Kidney glomerular epithelial cell (primary cell): ENCODE measurements at places on chromosomes 12 and 14.

DNA sequence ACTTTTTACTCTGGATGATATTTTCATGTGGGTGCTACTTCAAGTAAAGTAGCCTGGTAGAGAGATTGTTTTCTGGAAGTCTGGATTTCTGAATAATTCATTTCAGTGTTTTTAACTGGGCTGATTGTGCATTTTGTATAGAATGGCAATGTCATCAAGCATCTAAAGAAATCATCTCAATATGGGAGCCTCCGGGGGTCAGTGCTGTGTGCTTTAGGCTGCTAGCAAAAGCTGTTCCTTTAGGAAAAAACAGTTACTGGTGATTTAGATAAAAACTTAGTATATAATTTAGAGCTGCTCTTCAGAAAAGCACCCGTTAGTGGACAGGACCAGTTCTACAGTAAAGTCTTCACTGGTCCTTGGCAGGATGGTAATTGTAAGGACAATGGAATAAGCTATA is 5.1 kb downstream of the UBE3B start:
- no peak for DNase-seq

DNA sequence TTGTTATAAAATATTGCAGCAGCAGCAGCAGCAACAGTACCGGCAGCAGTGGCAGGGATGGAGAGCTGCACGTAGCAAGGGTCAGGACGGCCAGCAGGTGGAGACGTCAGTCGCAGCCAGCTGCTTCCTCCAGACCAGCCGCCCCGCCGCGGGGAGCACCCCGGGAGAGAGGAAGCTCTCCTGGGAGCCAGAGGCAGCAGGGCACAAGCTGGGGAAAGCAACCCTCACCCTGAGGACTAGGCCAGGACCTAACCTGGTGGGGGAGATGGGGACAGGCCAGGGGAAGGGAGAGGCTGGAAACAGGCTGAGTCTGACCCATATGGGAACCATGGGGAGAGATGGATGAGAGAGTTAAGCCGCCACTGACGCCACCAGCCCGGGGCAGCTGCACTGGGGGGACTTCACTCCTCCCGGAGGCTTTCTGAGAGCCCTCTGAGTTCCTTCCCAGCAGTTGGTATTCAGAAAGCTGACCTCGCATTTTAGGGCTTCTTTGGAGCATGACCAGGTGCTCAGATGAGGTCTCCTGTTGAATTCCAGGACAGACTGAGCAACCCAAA is 56.3 kb downstream of the SPTB start:
- peak; percentile 54 for DNase-seq

DNA sequence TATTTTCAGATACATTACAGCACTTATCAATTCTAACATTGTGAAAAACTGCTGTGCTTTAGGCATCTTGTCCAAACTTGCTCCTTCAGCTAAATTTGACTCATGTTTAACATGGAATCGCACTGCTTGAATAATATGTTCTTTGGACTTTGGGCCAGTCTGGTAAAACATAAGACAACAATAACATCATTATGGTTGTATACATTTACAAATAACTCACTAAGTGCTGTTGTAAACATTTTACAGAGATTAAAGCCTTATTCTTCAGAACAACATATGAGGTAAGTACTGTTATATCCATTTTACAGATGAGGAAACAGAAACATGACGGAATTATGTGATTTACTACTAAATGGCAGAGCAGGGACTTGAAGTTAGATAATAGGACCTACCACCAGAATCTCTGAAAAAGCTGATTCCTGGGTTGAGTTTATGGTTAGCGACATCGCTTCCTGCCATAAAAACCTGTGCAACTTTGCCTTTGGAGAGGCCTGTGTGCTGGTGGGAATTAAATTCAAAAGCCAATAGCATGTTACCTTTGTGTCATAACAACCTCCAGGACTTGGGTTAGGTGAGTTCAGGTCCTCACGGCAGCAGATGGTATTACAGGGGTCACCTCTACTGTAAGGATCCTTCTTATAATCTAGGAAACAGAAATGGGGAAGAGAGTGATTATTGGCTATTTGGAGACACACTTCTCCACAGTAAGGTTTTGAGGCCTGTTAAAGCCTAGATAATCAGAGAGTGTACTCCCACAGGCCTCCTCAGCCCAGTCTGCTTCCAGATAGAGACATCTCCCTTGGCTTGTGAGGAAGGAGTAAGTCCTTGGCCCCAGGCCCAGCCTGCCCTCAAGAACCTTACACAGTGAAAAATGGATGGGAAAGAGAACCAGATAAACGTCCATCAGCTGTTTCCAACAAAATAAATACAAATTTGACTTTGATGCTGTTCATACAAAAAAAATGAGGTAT is 61.8 kb downstream of the PLBD1 start:
- no peak for DNase-seq

DNA sequence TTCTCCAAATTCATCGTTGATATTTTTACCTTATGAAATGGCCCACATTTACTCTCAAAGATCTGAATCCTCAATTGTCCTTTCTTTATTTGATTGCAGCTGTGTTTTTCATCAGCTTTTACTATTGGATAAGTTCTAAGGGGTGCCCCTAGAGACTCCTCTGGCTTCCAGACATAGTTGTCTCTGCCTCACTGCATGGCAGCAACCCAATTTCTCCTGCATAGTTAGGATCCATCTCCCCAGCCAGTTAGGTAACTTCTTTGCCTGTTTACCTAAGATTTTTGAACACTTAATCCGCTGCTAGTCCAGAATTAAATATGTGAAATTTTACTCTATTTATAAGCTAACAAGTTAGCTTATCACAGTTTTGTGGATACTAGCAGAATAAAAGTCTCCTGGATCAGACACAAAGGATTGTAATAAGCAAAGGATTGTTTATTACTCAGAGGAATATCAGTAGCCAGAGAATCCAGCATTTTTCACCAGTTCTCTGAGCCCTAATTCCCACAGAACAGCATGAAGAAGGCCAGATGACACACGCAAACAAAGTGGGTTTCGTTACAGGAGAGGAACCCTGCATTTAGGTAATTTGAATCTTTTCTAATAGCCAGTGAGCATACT is 101.1 kb downstream of the BBS10 start:
- no peak for DNase-seq

GRCh38 chr14:92900660-92901059 is 22.3 kb upstream of the CHGA start:
- no peak for DNase-seq

- no peak for DNase-seq
These were observed 60.4 kb downstream of the RASSF8 start for GRCh38 chr12:26018926-26019325.

DNA sequence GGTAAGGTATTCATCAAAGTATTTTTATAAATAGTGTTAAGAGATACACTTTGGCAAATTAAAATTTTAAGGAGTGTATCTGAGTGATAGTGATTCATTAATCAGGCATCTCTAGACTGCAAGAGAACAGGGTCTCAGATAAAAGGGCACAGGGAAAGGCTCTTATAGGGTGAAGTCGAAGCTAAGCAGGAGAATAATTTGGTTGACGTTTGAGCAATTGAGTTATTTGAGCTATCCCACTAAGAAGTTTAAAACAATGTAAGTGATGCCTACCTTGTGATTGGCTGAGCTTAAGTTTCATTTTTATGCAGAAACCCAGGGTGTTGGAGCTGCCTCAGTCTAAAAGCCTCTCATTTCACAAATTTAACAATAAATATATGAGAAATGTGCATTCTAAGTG is 125.3 kb downstream of the SLC6A15 start:
- no peak for DNase-seq

DNA sequence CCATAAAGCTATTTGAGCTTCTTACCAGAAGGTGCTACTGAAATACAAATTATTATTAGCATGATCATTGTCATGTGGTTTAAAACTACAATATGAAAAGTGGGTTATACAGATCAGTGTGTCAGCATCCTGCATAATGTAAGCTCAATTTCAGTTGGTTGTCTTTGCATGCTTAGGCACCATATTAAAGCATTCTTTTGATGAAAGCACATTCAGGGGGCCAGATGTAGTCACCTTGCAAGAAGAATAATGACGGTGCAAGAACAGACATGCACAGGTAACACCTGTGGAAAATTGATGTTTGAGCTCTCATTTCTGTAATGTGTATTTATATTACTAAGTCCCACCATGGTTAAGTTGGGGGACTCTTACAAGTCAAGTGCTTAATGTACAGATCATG is 123.9 kb downstream of the PAX9 start:
- no peak for DNase-seq

DNA sequence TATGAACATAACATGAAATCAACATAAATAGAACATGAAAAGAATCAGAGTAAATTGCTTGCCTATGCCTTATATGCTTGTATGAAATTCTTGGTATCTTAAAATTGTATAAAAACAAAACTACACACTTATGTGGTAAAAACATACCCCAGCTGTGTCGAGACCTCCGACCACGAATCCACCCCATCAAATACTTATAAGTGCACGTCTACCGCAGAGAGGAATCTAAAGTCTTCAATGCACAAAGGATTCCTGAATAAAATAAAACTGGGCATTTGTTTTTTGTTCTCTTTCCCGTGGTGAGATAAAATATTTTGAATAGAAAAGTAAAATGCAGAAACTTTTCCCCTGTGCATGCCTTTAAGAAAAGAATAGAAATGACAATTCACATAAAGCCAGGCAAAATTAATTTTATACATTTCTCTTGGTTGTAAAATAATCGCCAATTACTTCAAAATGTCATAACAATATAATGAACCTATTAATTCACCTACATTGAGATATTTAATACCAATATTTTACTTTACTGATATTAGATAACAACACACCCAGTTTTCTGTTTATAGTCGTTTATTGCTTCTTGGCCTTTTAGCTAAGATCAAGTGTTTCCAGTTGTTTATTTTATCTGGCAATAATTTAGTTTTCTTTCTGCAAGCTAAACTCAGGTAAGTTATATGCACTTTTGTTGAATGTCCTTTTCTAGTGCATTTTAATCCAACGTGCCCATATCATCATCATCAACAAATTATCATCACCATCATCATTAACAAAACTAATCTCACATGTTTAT is 1.0 kb downstream of the KLRK1 start:
- DNase-seq, result no peak

GRCh38 chr14:31435276-31435675 is 14.9 kb upstream of the HEATR5A start:
- no peak for DNase-seq

GRCh38 chr12:128571906-128572810 is 251.6 kb downstream of the SLC15A4 start:
- no peak for DNase-seq

DNA sequence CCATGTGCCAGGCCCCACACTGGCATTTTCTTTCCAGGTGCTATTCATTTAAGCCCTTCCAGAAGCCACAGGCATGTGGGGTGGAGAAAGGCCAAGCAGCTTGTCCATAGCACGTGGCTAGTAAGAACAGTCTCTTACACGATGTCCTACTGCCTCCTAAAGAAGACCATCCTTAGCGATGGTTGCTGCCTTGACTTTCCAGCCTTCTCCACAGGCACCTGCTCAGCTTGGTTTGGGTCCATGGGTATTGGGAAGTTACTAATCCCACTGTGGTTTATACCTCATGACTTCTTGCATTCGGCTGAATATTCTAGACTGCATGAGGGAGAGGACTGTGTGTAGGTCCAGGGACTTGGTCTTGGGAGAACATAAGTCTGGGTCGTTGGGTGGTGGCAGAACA is 49.2 kb downstream of the NINJ2 start:
- DNase-seq, result no peak

- no peak for DNase-seq
These were observed 183.1 kb downstream of the PHLDA1 start for GRCh38 chr12:75848431-75848925.

- DNase-seq, result no peak
These were observed 212.2 kb downstream of the DUSP6 start for GRCh38 chr12:89140141-89140540.

DNA sequence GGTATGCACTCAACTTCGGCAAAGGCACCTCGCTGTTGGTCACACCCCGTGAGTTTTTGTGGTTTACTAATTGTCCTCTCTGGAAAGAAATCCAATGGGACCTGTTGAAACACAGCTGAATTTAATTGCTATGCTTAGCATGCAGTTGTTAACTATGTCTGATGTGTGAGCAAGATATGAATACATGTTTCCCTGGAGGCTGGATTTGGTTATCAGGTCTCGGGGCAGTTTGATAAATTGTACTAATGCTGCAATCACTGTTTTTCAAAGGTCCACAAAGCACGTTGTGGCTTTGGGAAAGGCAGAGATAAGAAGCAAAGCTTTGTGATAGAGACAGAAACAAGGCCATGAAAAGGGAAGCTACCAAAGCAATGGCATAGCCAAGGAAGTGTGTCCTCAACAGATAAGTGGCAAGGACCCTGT is 91.3 kb downstream of the DAD1 start:
- no peak for DNase-seq

DNA sequence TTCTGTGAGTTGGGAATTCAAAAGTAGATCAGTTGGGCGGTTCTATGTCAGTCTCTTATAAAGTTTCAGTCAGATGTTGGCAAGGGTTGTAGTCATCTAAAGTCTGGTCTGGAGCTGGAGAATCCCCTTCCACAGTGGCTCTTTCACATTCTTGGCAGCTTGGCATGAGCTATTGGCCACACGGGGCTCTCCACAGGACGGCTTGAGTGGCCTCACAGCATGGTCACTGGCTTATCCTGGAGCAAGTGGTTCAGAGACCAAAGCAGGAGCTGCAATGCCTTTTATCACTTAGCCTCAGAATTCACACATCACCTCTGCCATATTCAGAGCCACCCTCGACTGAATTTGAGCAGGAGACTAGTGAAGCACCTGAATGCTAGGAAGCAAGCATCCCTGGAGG is 7.1 kb upstream of the KICS2 start:
- DNase-seq, result no peak

GRCh38 chr14:36224176-36224575 is 47.7 kb upstream of the PTCSC3 start:
- DNase-seq, result no peak

GRCh38 chr14:34911209-34912150 is 36.3 kb upstream of the BAZ1A start:
- DNase-seq, result peak; percentile 23

DNA sequence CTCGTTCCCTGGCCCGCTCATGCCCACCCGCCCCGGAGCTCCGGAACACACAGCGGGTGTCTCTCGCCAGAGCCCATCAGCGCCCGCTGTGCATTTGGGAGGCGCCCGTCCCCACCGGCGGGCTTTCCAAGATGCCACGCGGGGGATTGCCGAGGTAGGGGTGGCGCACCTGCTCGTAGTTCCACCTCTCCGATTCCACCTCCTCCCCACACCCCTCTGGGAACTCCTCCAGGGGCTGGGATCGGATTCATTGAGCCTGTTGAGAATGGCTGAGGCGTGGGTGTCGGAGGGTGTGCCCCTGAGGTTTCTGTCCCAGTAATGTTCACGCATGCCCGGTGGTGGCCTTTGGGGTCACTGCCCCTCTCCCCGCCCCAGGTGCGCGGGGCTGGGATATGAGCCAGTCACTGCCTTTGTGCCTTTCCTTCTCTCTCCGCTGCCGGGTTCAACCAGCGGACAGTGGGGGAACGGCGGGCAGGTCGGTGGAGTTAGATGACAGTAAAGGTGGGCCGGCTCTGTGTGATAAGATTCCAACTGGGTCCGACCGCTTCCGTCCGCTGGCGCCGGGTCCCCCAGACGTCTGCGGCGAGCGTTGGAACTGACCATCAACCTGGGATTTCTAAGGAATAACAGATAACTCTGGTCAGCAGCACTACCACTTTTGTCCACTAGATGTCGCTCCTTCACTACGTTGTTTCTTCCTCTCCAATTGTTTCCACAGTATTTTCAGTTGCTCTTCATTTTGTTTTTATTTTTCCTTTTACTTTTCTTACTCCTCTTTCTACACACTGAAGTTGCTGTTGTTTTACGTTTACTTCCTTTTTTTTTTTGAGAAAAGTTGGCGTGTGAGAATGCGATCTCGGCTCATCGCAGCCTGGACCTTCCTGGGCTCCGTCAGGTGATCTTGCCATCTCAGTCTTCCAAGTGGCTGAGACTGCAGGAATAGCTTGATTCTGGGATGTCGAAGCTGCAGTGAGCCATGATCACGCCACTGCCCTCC is 178.1 kb upstream of the ALG10B start:
- DNase-seq, result peak; percentile 91

- no peak for DNase-seq
These were observed 11.1 kb upstream of the RTL1 start for GRCh38 chr14:100914597-100915021.
